Urinary bladder (tissue), 4 donors: ENCODE measurements at places on chromosomes 11 and 22. TPM values are rescaled to one million over a fixed set of nuclear protein-coding genes. Genes with fewer than 3 reads are reported as not detected.

Gene KIRREL3
- total RNA-seq: 1.0 TPM

Gene APOA4
- not detected for total RNA-seq

Gene CCDC87
- total RNA-seq: not detected

Gene CAPN1
- 94.3 TPM for total RNA-seq

Gene ANKRD13D
- total RNA-seq: 25.2 TPM

Gene KRTAP5-10
- not detected for total RNA-seq

Gene OR52I2
- total RNA-seq: not detected
